RWPE2 (cell line): ENCODE measurements at places on chromosomes 3 and 15.

DNA sequence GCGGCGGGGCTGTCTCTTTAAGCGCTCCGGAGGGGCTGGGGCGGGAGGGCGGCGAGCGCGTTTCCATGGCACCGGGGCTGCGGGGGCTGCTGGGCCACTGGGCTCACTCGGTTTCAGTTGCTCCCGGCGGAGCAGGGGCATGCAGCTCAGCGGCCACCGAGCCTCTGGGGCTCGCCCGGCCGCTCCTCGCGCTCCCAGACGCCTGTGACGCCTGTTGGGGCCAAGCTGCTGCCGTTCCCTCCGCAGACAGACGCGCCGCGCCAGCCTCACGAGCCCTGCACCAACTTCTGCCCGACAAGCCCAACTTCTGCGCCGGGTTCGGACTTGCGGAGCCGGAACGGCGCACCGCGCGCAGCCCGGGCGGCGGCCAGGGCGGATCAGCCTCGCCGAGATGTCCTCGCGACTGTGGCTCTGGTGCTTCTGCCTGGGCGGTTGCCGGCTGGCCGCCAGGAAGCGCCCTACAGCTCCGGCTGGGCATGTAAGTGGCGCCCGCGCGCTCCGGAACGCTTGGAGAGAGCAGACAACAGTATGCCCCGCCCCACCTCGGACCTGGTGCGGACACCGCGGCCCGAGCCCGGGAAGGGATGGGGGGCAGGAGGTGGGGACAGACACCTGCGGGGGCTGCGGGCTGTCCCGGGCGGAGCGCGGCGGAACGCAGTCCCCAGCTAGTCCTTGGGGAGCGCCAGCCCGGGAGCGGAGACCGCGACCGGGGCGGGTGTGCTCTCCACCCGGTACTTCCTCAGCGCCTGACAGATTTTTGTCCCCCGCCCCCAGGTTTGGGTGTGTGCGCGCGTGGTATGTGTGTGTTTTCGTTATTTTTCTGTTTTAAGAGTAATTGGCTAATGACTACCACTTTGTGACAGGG lies 154.1 kb upstream of the GOLIM4 start:
- no peaks in the 10 kb centered on the region for H3K36me3 ChIP-seq
- H3K4me1 ChIP-seq, result no peaks in the 10 kb centered on the region
- H3K27me3 ChIP-seq, result peaks cover 62% of the 10 kb centered on the region
- peak overlapping the region; percentile 21 for H3K4me3 ChIP-seq
- peak; percentile 73 for DNase-seq

DNA sequence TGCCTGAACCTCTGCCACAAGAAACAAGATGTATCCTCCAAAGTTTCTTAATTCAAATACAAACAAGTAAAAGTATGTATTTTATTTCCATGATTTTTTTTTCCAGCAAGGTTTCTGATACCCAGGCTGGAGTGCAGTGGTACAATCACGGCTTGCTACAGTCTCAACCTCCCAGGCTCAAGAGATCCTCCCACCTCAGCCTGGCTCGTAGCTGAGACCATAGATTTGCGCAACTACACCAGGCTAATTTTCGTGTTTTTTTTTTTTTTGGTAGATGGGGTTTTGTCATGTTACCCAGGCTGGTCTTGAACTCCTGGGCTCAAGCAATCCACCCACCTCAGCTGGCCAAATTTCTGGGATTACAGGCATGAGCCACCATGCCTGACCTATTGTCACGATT lies 12.2 kb upstream of the VEPH1 start:
- no peaks in the 10 kb centered on the region for H3K27me3 ChIP-seq
- H3K36me3 ChIP-seq, result no peaks in the 10 kb centered on the region
- no peak for DNase-seq
- H3K4me3 ChIP-seq, result no peak overlapping the region
- H3K4me1 ChIP-seq, result no peaks in the 10 kb centered on the region
- no peak overlapping the region for H3K27ac ChIP-seq

GRCh38 chr3:100992231-100993012 lies 799 bp downstream of the ABI3BP start:
- H3K4me3 ChIP-seq, result no peak overlapping the region
- no peaks in the 10 kb centered on the region for H3K36me3 ChIP-seq
- no peak for DNase-seq
- H3K27ac ChIP-seq, result no peak overlapping the region
- no peaks in the 10 kb centered on the region for H3K27me3 ChIP-seq

DNA sequence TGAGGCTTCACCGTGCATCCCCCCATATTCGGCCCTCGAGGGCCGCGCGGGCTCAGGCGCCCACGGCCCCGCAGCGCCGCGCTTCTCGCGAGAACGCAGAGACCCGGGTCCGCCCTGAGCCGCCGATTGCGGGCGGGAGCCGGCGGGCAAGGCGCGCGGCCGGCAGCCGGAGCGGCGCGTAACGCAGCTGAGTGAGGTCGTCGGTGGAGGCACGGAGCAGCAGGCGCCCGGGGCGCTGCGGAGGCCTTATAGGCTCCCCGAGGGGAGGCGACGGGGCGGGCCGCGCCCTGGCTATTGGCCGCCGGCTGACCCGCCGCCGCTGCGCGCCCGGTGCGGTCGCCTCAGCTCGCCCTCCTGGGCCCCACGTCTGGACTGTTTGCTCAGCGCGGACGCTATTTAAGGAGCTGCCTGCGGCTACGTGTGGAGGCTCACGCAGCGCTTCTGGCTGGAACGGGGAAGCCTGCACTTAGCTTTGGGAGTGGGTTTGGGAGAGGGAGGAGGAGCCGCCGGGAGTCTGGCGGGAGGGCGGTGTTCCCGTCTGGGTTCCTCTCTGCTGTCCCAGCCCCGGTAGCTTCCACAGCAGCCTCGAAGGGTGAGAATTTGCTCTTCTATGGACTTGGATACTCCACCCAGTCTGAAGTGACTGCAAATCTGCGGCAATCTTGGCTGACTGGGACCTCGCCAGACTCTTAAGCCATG lies at the start of gene PLOD2:
Gene PLOD2 (minus strand): TSS at position 221 of the 699 bp plus-strand sequence. CDS start 195 bp downstream, at position 26.
- peaks cover 65% of the 10 kb centered on the region for H3K4me1 ChIP-seq
- H3K4me3 ChIP-seq, result peak within 1 kb of the TSS; percentile 65
- DNase-seq, result peak; percentile 86
- H3K27ac ChIP-seq, result peak within 1 kb of the TSS; percentile 97
- H3K36me3 ChIP-seq, result peaks cover 11% of the 10 kb centered on the region; the same call in 1 of the 2 replicates
- no peaks in the 10 kb centered on the region for H3K27me3 ChIP-seq

GRCh38 chr3:139119331-139120025 lies 74.8 kb upstream of the PRR23C start:
- no peaks in the 10 kb centered on the region for H3K36me3 ChIP-seq
- no peak overlapping the region for H3K4me3 ChIP-seq
- no peaks in the 10 kb centered on the region for H3K27me3 ChIP-seq
- no peak overlapping the region for H3K27ac ChIP-seq

DNA sequence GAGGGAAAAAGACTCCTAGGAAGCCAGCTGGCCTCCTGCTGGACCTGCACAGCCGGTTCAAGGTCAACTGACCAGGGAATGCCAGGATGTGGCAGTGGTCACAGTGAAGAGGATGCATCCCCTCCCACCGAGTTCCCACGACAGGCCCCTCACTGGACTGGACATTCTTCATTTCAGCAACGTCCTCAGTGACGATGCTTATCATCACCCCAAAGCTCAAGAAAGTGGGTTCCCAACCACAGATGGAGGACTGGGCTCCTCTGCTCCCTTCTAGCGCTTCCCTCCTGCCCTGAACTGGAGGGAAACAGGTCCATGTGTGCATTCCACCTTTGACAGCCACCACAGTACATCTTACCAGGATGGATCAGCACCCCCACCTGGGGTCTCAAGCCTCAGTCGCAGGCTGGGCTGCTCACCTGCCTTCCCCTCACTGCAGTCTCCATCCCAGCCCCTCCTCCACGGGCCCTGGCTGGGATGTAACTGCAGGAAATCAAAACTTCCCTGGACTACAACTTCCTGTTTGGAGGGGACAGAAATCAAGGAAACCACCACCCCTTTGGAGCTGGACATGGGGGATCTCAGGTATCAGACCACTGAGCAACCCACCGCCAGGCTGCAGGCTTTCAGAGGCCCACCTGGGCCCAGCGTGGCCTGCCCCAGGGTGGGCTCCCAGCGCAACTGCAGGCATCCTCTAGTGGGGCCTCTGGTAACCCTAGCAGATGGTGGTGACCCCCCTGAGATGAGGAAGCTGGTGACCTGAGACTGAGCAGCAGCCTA lies 7.3 kb downstream of the CALML4 start:
- no peaks in the 10 kb centered on the region for H3K27me3 ChIP-seq
- peaks cover 9% of the 10 kb centered on the region for H3K36me3 ChIP-seq
- H3K4me3 ChIP-seq, result no peak overlapping the region
- H3K4me1 ChIP-seq, result no peaks in the 10 kb centered on the region
- no peak for DNase-seq

GRCh38 chr3:56413911-56414310 lies 54.4 kb downstream of the ERC2 start:
- no peaks in the 10 kb centered on the region for H3K27me3 ChIP-seq
- DNase-seq, result no peak
- H3K4me1 ChIP-seq, result no peaks in the 10 kb centered on the region
- no peak overlapping the region for H3K27ac ChIP-seq
- no peak overlapping the region for H3K4me3 ChIP-seq

DNA sequence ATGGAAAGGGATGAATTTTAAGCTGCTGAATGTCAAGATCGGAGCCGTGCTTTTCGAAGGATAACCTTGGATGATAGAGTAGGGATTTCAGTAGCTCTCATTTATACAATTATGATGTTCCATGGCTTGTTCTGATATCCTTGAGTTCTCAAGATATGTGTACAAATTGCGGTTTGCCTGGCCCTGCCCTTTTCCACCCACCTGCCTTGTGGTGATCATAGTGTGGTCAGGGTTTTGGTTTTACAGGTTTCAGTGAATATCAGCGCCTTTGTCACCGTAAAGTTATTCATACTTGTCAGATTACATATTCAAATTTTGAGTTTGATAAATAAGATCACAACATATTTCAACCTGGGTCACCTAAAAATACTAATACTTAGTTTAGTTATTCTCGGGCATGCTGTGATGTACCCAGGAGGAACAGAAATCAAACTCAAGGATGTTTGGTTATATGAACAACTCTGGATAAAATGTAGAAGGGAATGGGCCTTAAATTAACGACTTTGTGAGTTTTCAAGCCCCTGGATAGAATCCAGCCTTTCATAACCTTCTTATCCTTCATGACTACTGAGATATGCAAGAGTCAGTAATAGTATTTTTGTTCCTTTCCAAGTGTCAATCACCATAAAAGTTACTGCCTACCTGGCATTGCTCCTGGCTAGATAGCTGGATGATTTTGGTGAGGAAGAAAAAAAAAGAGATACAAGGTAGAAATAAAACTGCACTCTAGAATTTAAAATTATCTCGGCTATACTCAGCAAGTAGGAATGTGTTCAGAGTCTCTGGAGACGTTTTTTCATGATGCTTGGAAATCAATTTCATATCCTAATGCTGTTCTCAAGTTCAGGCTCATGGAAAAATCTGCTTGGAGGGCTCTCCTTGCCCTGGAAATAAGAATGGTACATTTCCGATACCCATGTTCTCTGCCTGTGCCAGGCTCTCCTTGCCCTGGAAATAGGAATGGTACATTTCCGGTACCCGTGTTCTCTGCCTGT lies 209.2 kb upstream of the TPRG1 start:
- H3K27me3 ChIP-seq, result no peaks in the 10 kb centered on the region
- H3K4me1 ChIP-seq, result no peaks in the 10 kb centered on the region
- no peaks in the 10 kb centered on the region for H3K36me3 ChIP-seq

- H3K4me3 ChIP-seq, result no peak overlapping the region
- no peak for DNase-seq
- no peaks in the 10 kb centered on the region for H3K36me3 ChIP-seq
- H3K4me1 ChIP-seq, result peaks cover 27% of the 10 kb centered on the region
- peak overlapping the region; percentile 98 for H3K27ac ChIP-seq
- no peaks in the 10 kb centered on the region for H3K27me3 ChIP-seq
These were observed 2.9 kb upstream of the U2SURP start for GRCh38 chr3:142998439-142998838.

- peaks cover 95% of the 10 kb centered on the region for H3K36me3 ChIP-seq
- no peak overlapping the region for H3K4me3 ChIP-seq
- no peaks in the 10 kb centered on the region for H3K27me3 ChIP-seq
These were observed 20.3 kb downstream of the TKT start for GRCh38 chr3:53235545-53235944.

- H3K27me3 ChIP-seq, result no peaks in the 10 kb centered on the region
- no peak overlapping the region for H3K27ac ChIP-seq
- no peaks in the 10 kb centered on the region for H3K4me1 ChIP-seq
- no peak for DNase-seq
- peaks cover 18% of the 10 kb centered on the region for H3K36me3 ChIP-seq
These were observed 203.4 kb upstream of the CGNL1 start for GRCh38 chr15:57172925-57173324.

DNA sequence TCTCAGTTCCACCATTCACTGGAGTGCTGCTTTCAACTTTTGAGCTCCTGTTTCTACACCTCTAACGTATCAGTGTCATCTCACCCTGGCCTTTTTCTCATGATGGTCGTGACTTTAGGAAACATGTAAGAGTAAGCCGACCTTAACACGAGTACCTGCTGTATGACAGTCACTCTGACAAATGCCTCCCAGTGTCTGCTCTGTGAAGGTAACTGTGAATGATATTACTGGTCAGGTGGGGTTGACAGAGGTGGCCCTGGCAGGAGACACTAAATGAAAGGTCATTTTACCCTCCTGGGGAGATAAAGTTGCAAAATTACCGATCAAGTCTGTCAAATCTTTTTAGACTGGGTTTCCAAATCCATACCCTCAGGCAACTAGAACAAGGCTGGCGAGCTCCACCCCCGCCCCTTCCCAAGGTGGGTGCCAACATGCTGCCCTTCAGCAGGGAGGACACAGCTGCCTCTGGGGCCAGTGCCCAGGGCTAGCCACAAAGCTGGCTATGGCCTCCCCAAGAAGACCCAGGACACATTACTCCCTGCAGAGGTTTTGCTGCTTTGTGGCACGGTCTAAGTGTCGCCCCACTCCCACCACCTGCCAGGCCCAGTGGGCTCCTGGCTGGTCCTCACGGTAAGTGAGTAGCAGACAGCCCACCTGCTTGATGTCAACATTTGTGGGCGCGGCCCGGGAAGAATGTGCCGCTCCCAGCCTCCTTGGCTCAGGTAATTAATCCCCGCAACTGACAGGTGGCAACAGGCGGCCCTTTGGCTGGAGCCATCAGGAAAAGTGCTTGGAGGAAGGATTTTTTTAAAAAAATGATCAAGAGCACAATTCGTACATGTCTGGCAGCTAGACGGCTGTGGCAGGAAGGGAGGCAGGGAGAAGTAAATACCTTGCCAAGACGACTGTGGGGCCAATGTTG lies 211.8 kb downstream of the TP63 start:
- peaks cover 58% of the 10 kb centered on the region for H3K4me1 ChIP-seq
- DNase-seq, result peak; percentile 74
- H3K36me3 ChIP-seq, result peaks cover 61% of the 10 kb centered on the region
- peak overlapping the region; percentile 98 for H3K27ac ChIP-seq
- H3K4me3 ChIP-seq, result no peak overlapping the region
- no peaks in the 10 kb centered on the region for H3K27me3 ChIP-seq
